PC-3 (cell line): ENCODE measurements at places on chromosomes 2 and 18.

- peak; percentile 46 for DNase-seq
Measured at GRCh38 chr2:44707945-44708660, 233.4 kb upstream of the SIX3 start.

DNA sequence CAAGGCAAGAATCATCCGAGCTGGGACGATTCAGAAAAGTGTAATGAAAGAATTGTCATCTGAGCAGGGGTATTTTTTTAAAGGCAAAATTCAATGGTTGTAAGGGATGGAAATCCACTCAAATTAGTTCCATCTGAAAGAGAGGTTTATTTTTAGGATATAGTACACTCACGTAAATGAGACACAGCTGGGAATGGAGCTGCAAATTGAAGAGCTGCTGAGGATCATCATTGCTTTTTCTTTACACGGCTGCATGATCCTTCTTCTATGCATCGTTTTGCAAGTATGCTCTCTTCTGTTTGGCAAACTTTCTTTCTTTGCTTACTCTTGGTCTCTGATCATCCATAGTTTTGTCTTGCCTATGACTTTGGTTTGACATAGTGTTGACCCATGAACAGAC lies 27.4 kb upstream of the CUL3 start:
- DNase-seq = no peak

DNA sequence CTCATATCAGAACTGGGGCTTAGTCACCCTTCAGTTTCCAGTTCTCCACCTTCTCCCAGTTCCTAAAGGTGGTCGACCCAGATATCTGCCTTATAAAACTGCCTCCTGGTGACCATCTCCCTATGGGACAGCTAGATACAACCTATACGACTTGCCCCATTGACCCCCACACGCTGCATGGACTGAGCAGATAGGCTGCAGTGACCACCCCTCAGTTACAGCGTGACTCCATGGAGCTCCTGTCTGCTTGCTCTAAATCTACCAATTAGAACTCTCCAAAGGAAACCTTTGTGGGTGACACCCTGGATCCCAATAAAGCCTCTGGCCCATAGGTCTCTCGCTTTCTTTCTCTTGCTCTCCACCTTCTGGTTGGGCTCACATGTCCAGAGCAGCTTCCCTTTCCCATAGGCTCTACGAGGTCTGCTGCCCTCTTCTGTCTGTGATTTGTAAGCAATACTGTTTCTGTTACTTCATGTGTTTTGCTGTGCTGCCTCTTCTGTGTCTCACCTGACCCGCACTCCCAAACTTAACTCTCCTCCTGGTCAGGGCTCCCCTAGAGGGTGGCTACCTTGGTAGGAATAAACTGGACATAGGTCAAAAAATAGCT lies 971.3 kb upstream of the FAM98A start:
- peak; percentile 53 for DNase-seq

- DNase-seq = no peak
Measured at GRCh38 chr2:165958313-165958960, 4.9 kb upstream of the TTC21B start.

DNA sequence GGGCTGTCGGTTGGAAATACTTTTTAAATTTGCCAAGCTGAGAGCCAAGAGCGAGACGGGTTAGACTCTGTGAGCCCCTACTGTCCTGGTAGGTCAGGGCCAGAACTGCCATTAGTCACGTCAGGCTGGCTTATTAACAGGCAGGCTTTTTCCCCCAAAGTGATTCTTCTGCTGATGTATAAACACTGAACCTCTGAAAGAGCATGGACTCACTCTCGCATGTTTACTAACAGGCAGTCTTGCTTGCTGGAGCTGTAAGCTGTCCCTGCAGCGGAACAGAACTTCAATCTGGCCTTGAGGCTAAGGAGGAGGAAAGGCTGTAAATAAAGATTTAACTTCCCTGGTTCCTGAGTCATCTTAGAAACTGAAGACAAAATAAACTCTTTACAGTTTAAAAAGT lies 288.4 kb downstream of the PIEZO2 start:
- DNase-seq = no peak

DNA sequence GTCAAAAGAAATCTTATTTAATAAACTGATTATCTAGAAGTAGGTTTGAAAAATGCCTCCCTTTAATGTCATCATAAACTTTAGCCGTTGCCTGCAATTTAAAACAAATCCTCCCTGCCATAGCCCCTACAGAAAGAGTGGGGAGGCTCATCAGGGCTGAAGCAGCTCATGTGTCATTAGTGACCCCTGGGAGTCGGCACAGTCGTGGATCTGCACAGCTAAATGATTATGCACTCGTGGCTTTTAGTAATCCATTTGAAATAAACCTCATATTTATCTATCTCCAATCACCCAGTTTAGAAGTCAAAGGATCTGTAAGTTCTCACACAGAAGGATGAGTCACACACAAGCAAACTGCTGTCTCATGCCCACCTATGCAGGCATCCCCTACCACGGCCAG lies 277.3 kb downstream of the SS18 start:
- no peak for DNase-seq
